ENCODE measurements at places on chromosomes 1 and 21. TPM values are rescaled to one million over a fixed set of nuclear protein-coding genes. Genes with fewer than 3 reads are reported as not detected.

PRDX1 gene
- total RNA-seq, result 225 TPM

RNF186 gene
- not detected for total RNA-seq

KMO gene
- total RNA-seq, result 4.4 TPM

GJA4 gene
- total RNA-seq, result 25.7 TPM

GLIS1 gene
- total RNA-seq, result 3.9 TPM

HUNK gene
- 0.21 TPM for total RNA-seq

ADAM30 gene
- total RNA-seq, result not detected

CATSPERE gene
- total RNA-seq, result 1.2 TPM

LCE1D gene
- not detected for total RNA-seq

KANK4 gene
- total RNA-seq, result 28.5 TPM

FAM151A gene
- not detected for total RNA-seq

COL11A1 gene
- 11.6 TPM for total RNA-seq

NLRP3 gene
- total RNA-seq, result 1.3 TPM

RNU1-3 gene
- total RNA-seq, result under 0.01 TPM

PPOX gene
- 27.1 TPM for total RNA-seq

ESRRG gene
- 1.4 TPM for total RNA-seq

CHD5 gene
- total RNA-seq, result not detected

RXRG gene
- 10.7 TPM for total RNA-seq

DMBX1 gene
- not detected for total RNA-seq

DLGAP3 gene
- total RNA-seq, result 0.87 TPM

CNTN2 gene
- total RNA-seq, result 22.2 TPM

SPATA46 gene
- total RNA-seq, result not detected

RGS16 gene
- 1.3 TPM for total RNA-seq

SH2D5 gene
- total RNA-seq, result not detected

ADAMTS4 gene
- 54.9 TPM for total RNA-seq

BCAR3 gene
- 36.7 TPM for total RNA-seq

CD48 gene
- 1.5 TPM for total RNA-seq

ZNF593OS gene
- total RNA-seq, result not detected

ERVH48-1 gene
- not detected for total RNA-seq

FCRL1 gene
- not detected for total RNA-seq

CDA gene
- total RNA-seq, result 2.5 TPM

AMY2A gene
- total RNA-seq, result 1.5 TPM

G0S2 gene
- 60.8 TPM for total RNA-seq

ARHGAP30 gene
- total RNA-seq, result 6.1 TPM

GJB3 gene
- not detected for total RNA-seq
